ENCODE measurements at places on chromosomes 11 and 22.

DNA sequence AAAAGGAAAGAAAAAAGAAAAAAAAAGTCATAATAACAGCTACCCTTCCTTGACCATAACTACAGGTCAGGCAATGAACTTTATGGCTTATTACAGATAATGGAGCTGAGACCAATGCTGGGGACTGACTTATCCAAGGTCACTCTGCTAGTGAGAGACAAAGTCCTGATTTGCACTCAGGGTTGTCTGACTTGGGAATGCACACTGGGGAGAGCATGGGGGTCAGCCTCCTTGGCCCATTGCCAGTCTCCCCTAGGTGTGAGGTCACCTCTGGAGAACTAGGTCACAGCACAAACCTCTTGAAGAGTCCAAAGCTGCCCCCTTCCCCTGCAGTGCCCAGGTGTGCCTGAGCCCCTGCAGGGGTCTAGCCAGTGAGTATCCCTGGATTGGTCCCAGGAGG, 5.3 kb upstream of the CDC42EP1 start:
- DNase-seq = no peak

GRCh38 chr11:2105511-2105910, 33.7 kb downstream of the IGF2 start:
- DNase-seq = no peak

GRCh38 chr11:35558513-35558912, 33.1 kb upstream of the PAMR1 start:
- no peak for DNase-seq

GRCh38 chr11:36408498-36409136, 101.5 kb downstream of the TRAF6 start:
- no peak for DNase-seq

DNA sequence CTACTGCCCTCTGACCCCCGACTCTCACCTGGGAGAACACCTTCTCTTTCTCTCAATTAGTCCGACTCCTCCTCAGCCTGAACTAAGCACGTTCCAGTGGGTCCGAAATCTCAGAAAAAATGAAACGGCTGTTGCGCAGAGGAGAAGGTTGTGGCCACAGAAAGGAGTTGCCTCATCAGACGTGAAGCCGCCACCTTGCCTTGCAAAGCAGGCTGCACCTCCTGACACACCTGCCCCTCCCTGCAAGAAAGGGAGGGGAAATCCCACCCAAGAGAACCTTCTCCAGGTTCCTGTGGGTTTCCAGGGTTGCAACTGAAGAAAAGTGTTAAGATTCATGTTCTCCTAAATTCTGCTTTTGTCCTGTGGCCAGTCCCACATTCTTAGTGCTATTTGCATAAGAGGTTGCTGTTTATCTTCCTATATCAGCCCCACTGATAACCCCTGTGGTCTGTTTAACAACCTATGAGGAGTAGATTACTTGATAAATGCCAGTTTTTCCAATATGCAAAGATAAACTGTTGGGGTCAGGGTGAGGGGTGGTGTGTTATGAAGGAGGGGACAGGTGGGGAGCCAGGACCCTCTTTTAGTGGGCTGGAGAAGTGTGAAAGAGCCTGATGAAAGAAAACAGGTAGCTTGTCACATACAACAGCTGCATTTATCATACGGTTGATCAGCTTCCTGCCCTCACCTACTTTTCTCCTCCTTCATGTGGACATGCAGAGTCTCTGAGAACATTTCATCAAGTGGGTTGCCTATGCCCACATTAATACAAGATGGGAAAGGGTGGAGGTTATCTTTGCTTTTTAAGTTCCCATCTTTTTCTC, 18.2 kb downstream of the ZBTB16 start:
- DNase-seq = peak; percentile 59

GRCh38 chr11:87307101-87307500, 269.4 kb downstream of the TMEM135 start:
- DNase-seq = no peak

DNA sequence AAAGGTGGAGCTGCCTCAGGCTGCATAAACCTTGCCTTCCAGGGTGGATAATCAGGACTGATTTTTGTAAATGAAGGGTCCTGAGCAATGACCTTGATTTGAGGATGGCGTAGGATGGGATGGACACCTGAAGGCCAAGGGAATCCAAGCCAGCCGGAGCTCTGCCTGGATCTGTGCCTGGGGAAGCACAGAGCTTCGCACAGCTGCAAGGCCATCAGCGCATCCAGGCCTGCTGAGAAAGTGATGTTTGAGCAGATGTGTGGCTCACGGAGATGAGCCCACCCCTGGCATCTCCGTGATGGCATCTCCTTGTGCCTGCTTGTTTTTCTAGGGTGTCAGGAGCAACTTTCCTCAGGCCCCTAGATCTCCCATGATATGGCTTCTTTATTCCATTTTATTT, 23.3 kb downstream of the FAM83F start:
- DNase-seq = no peak

GRCh38 chr22:27980424-27981148, 61.5 kb upstream of the PITPNB start:
- DNase-seq = no peak

- no peak for DNase-seq
These were observed 60.8 kb downstream of the PPFIBP2 start for GRCh38 chr11:7574491-7575130.

DNA sequence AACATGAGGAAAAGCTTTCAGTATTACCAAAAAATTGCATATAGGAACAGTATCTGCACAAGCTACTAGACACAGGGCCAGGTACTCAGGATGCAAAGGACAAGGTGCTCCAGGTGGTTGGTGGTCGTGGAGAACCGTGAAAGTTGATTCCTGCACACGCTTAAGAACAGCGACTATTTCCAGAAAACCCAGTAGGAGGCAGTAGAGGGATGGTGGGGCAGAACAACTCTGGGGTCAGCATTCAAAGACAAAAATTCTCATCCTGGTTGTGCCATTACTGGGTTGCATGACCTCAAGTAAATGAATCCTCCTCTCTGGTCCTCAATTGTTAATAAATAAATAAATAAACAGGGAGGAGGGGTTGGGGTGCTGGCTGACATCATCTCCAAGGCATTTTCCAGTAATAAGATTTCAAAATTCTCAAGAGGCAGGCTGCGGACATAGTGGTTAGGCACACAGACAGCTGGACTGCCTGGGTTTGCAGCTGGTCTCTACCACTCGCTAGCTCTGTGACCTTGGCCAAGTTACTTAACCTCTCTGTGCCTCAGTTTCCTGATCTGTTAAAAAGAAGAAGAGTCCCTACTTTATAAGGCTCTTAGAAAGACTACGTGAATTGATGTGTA, 89.6 kb downstream of the ISX start:
- no peak for DNase-seq

DNA sequence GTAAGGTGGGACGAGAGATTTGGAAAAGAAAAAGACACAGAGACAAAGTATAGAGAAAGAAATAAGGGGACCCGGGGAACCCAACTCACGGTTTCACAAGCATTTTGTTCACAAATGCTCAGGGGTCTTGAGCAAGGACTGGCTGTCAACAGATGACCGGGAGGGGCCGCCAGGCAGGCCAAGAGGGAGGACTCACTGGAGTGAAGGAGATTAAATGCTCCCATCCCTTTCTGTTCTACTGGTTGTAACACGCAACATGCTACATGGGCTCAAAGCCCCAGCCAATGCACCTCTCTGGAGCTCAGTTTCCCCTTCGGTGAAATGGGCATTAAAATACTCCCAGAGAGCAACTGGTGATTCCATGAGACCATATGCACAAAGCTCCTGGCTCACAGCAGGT, 13.4 kb downstream of the SHANK2 start:
- DNase-seq = no peak

- no peak for DNase-seq
These were observed 176.2 kb upstream of the NECTIN1 start for GRCh38 chr11:119905162-119905561.

GRCh38 chr11:12043221-12043620, 34.8 kb upstream of the DKK3 start:
- DNase-seq = no peak

DNA sequence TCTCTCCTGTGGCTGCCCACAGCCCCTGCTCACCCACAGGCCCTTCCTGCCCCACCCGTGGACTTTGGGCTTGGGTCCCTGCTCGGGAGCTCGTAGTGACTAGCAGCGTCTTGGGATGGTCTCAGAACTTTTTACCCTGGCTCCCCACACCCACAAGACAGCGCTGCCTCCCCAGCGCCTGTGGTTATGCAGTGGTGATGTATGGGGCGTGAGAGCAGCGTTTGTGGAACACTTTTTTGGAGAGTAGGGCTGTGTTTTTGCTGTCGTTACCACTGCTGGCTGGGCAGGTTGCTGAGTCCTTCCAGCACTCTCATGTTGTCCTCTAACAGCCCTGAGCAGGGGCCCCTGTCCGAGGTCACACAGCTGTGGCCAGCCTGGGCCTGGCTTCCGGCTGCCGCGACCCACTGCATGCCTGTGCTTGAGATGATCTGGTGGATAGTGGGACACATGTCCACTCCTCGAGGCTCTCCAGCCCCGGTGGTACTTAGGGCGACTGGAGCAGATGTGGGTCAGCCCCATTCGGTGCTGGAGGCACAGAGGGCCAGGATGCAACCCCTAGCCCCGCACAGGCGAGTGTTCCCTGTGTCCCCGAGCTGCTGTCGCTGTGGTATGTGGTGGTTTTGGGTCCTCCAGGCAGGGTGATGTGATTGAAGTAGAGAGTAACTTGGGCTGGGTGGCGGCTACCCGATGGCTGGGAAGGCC, 7.1 kb upstream of the GRAMD4 start:
- peak; percentile 67 for DNase-seq

DNA sequence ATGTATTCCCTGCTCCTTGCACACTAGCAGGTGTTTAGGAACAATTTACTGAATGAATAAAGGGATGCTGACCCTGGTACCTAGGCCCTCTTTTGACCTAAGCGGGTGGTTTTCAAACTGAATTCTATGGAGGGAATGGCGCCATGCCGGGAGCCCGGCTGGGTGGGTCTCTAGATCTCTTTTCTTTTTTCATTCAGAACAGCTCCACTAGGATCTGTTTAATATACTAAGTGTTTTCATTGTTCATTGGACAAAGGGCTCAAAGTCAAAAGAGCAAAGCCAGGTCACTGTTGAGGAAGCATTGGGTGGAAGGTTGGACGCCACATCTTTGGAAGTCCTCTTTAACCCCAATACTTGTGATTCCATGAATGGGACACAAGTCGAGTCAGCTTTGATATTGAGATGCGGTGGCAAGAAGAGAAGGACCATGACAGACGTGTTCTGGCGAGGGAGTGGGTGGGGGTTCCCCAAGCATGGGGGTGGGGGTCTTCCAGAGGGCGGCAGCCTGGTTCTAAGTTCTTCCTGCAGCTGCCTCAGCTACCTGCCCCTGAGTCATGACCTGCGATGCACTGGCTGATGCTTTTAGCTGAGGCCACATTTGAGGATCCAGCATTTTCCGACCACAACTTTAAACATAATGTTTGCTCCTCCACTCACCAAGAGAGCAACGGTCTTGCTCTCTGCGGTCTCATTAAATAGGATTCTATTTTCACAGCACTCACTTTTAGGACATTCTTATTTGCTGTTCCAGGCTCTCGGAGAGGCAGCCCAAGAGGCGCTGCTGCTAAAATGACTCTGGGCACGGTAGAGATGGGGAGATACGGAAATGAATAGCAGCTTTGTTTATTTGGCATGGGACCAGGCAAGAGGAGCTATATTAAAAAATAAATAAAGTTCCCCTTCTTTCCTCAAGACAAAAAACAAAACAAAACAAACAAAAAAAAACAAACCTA, 100.6 kb downstream of the FBXO7 start:
- peak; percentile 60 for DNase-seq

DNA sequence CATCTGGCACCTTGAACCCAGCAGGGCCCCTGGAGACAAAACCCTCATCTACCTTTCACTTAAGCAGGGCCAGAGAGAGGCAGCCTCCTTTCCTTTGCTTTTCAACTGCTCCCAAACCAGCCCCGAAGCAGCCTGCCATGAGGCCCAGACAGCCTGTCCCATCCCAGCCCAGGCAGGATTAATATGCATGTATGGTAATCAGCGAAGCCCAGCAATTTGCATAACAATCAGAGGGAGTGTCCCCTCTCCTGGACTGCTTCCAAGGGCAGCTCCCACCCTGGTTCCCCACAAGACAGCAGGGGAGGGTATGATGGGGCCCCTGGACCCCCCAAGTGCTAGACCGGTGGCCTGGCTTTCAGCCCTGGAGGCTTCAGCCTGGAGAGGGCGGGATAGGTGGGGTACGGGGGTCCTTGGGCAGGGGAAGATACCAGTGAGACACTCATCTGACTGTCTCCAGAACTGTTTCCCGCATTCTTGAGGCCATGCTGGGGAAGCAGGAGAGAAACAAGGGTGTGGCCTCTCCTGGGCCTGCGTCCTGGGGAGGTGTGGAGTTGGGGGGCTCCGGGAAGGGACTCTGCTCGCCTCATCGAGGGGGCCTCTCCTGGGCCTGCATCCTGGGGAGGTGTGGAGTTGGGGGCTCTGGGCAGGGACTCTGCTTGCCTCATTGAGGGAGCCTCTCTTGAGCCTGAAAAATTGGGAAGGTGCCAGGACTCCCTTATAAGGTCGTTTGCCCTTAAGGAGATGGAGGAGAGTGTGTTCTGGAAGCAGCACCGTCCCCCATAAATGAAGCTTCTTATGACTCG, 93.2 kb upstream of the PRR5 start:
- DNase-seq = no peak

GRCh38 chr11:76837696-76838677, 22.7 kb upstream of the ACER3 start:
- no peak for DNase-seq

DNA sequence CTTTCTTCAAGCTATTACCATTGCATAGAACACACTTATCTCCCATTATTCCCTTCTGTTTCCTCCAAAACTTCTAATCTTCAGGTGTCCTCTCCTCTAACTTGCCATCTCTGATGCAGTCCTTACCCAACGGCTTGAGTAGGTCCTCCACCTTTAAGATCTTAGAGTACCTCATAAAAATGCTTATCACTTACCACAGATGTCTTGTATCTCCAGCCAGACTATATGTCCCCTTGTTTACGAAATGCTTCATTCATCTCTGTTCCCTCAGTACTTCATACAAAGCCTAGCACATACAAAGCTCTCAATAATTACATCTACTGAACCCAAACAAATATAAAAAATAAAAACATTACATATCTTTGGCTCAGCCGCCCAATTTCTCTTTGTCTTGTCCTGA, 49.2 kb downstream of the PAK1 start:
- no peak for DNase-seq

GRCh38 chr11:120399307-120399706, 63.1 kb downstream of the ARHGEF12 start:
- no peak for DNase-seq

GRCh38 chr11:16861862-16862261, 123.4 kb downstream of the C11orf58 start:
- no peak for DNase-seq

DNA sequence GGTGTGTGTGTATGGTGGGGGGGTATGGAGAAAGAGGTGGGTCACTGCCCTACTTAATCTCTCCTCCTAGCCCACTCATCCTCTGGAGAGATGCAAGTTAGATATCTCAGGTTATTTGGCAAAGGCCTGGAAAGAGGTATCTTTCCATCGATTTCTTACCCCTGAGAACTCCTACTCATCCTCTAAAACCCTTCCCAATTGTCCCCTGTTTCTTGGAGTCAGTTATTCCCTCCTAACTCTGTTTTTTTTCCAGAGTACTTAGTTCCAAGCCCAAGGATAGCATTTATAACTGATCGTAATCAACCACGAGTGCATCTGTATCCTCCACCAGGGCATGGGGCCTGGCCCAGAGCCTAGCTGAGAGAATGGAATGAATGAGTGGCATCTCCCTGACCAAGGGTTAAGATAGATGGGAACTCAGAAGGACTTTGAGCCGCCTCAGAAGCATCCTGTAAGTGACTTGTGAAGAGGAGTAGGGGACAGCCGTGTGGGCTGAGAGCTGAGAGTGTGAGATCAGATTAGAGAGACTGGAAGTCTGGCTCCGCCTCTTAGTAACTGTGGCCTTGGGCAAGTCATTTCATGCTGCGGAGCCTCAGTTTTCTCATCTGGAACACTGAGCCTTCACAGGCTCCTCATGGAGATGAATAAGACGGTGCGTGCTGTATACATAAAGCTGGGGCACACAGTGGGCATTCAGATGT, 16.2 kb downstream of the CD6 start:
- peak; percentile 84 for DNase-seq

Data from activated CD8-positive, alpha-beta T cell treated with anti-CD3 and anti-CD28 coated beads for 36 hours (primary cell).